T-helper 1 cell treated with Interleukin-12 subunit alpha and Interleukin-12 subunit beta and Interleukin-4 antibody, amounts not matched to agents 30 ng/mL and 1 ng/mL, for 36 hours (primary cell): ENCODE measurements at places on chromosomes 16 and 17. TPM values are rescaled to one million over a fixed set of nuclear protein-coding genes. Genes with fewer than 3 reads are reported as not detected.

The CHD9 gene
- 18.0 and 24.6 TPM in 2 replicates for total RNA-seq

The CCL1 gene
- 22.4 and 27.2 TPM in 2 replicates for total RNA-seq

The RNU2-1 gene
- total RNA-seq = 6,239 and 6,244 TPM in 2 replicates

The CTRL gene
- 9.5 and 10.9 TPM in 2 replicates for total RNA-seq

The GFAP gene
- not detected in 2 replicates for total RNA-seq

The ADAP2 gene
- total RNA-seq = 0.59 and 1.2 TPM in 2 replicates

The PSMD12 gene
- 58.1 and 63.2 TPM in 2 replicates for total RNA-seq

The ASGR2 gene
- not detected in 2 replicates for total RNA-seq

The TBC1D3B gene
- 12.9 and 14.1 TPM in 2 replicates for total RNA-seq

The RPH3AL gene
- 1.9 and 2.6 TPM in 2 replicates for total RNA-seq

The CCL4 gene
- 101 and 115 TPM in 2 replicates for total RNA-seq

The CBX8 gene
- total RNA-seq = 5.9 and 6.3 TPM in 2 replicates
